ENCODE measurements at places on chromosomes 4 and X. TPM values are rescaled to one million over a fixed set of nuclear protein-coding genes. Genes with fewer than 3 reads are reported as not detected.

DNA sequence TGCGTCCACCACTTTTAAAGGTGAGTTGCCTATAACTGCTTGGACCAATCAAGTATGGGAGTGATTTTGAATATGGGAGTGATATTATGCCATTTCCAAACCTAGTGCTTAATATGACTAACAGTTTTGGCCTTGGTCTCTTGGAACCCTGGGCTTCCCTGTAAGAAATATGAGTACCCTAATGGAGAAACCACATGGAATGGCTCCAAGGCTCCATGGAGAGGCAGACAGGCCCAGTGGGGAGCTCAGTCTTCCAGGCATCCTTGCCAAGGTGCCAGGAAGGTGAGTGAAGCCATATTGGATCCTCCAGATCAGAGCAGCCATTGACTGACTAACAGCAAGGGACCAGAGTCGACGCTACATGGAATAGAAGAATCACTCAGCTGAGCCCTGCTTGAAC lies 53.2 kb downstream of the MAML3 start:
- DNase-seq, result no peak

GRCh38 chr4:152700151-152700550 lies 20.4 kb upstream of the TMEM154 start:
- no peak for DNase-seq

The STPG2 gene
- polyA plus RNA-seq, result not detected

- no peak for DNase-seq
Measured at GRCh38 chr4:80431203-80431965, 95.9 kb downstream of the CFAP299 start.

The SOWAHB gene
- not detected for polyA plus RNA-seq

- no peak for DNase-seq
Measured at GRCh38 chr4:156195914-156196313, 242.2 kb upstream of the CTSO start.

The CXorf49 gene
- polyA plus RNA-seq, result not detected

The TRPC3 gene
- not detected for polyA plus RNA-seq

The NHSL2 gene
- polyA plus RNA-seq, result 7.5 TPM

DNA sequence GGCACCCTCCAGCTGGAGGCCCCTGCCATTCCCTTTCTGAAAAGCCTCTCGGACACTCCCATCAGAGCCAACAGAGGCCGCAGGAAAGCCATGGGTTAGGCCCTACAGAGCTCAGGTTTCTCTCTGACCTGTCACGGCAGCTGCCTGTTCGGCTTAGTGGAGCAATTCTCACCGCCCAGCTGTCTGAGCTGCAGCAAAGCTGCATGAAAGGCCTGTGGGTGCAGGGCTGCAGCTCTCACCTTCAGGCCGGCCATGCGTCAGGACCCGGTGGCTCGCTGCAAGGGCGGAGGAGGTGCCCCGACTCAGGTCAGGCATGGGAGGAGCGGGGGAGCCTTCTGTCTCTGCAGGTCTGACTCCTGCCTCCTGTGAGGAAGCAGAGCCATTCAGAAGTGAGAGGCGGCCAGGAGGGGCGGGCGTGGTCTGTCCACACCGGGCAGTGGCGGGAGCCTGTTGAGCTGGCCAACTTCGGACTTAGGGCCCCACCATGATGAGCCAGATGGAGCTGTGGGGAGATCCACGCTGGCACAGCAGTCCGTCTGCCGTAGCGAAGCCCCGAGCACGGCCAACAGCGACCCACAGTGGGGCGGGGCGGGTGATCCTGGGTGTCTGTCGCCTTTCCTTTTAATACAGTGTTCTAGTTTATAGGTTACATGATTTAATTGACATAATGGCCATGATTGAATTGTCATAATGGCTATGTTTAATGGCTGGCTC lies 23.4 kb downstream of the PDE6B start:
- no peak for DNase-seq

All from muscle of arm (tissue), 14 donors.